ENCODE measurements at places on chromosomes 4 and X. TPM values are rescaled to one million over a fixed set of nuclear protein-coding genes. Genes with fewer than 3 reads are reported as not detected.

MAGEA12 gene
- total RNA-seq = not detected

MAGEA9B gene
- not detected for total RNA-seq

ZNF182 gene
- 7.1 TPM for total RNA-seq

CFP gene
- total RNA-seq = 4.4 TPM

SPANXN4 gene
- total RNA-seq = not detected

CT45A5 gene
- not detected for total RNA-seq

TMEM165 gene
- 50.4 TPM for total RNA-seq

C4orf54 gene
- not detected for total RNA-seq

SGMS2 gene
- total RNA-seq = 0.36 TPM

ZNF81 gene
- total RNA-seq = 6.0 TPM

FRAS1 gene
- not detected for total RNA-seq

XPNPEP2 gene
- 0.93 TPM for total RNA-seq

RHOXF2 gene
- not detected for total RNA-seq

POU3F4 gene
- total RNA-seq = not detected

OPHN1 gene
- 0.46 TPM for total RNA-seq

RIPPLY1 gene
- total RNA-seq = not detected

TRIM61 gene
- 1.0 TPM for total RNA-seq

TFDP3 gene
- total RNA-seq = not detected

OTC gene
- not detected for total RNA-seq

MYOZ2 gene
- not detected for total RNA-seq

HAND2 gene
- not detected for total RNA-seq

CTAG1A gene
- not detected for total RNA-seq

SUPT20HL2 gene
- not detected for total RNA-seq

FAM90A26 gene
- not detected for total RNA-seq

NLRP2B gene
- total RNA-seq = not detected

SPRY1 gene
- total RNA-seq = 11.1 TPM

FREM3 gene
- not detected for total RNA-seq

CSAG3 gene
- total RNA-seq = not detected

Data from activated CD4-positive, alpha-beta memory T cell treated with anti-CD3 and anti-CD28 coated beads for 36 hours (primary cell).